Endodermal cell (in vitro differentiated cells): ENCODE measurements at places on chromosomes 3 and 15. TPM values are rescaled to one million over a fixed set of nuclear protein-coding genes. Genes with fewer than 3 reads are reported as not detected.

GRCh38 chr3:37745076-37745475 is 116.6 kb upstream of the CTDSPL start:
- DNase-seq = no peak
- H3K27me3 ChIP-seq = no peaks in the 10 kb centered on the region
- peaks cover 5% of the 10 kb centered on the region for H3K36me3 ChIP-seq
- H3K27ac ChIP-seq = no peak overlapping the region
- no peak overlapping the region for H3K4me3 ChIP-seq
- peaks cover 16% of the 10 kb centered on the region for H3K4me1 ChIP-seq

The MYRIP gene
- total RNA-seq = 3.9 and 4.6 TPM in 2 replicates

The AMIGO3 gene
- 1.3 to 2.1 TPM (median 1.4 TPM) in 3 replicates for total RNA-seq

The TTLL13 gene
- 0.46 to 0.70 TPM in 2 of 3 replicates, not detected in the other for total RNA-seq

The C3orf85 gene
- total RNA-seq = not detected in 3 replicates

- H3K27me3 ChIP-seq = no peaks in the 10 kb centered on the region
- peaks cover 92% of the 10 kb centered on the region for H3K36me3 ChIP-seq
- H3K4me3 ChIP-seq = no peak overlapping the region
- H3K4me1 ChIP-seq = peaks cover 4% of the 10 kb centered on the region
- peak overlapping the region; percentile 64 for H3K27ac ChIP-seq
These were observed 12.5 kb downstream of the MRPS25 start for GRCh38 chr3:15052335-15053242.

DNA sequence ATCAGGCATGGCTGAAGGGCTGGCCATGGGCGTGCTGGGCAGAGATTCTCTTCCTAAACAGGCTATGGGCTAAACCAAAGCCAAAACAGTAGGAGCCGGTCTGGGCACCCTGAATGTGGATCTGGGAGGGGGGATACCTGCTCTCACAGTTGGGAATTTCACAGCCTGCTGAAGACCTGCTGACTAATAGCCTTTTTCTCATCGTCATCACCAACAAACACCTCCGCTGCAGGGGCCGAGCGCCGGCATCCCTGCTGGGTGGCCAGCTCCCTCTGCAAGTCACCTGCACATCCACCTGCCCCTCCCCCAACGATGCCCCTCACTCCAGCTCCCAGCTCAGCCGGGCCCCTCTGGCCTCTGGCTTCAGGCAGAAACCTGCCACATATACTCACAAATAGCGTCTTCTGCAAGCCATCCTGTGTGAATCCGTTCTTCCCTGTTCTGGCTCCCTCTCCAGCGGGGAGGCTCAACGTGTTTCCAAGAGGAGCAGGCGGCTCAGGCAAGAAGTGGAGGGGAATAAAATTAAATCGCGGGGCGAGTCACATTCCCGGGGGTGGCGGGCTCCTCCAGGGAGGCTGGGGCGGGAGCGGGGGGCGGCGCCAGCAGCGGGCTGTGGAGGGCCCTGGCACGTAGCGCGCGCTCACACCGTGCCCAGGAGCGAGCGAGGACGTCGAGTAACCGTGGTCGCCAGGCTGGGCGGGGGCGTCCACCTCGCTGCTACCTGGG is 466 bp downstream of the IQSEC1 start:
- DNase-seq = peak; percentile 90
- no peaks in the 10 kb centered on the region for H3K4me1 ChIP-seq
- peaks cover 51% of the 10 kb centered on the region for H3K27me3 ChIP-seq
- no peak overlapping the region for H3K27ac ChIP-seq
- H3K4me3 ChIP-seq = no peak overlapping the region

The ECE2 gene
- total RNA-seq = 0.11 TPM in 1 of 2 replicates, not detected in the other
